ENCODE measurements at places on chromosomes 7 and 10.

GRCh38 chr7:133573554-133574265 is 320.8 kb downstream of the EXOC4 start:
- DNase-seq, result no peak

GRCh38 chr10:103661198-103661950 is 167.9 kb downstream of the NEURL1 start:
- peak; percentile 48 for DNase-seq

- DNase-seq, result no peak
These were observed 13.1 kb upstream of the PDK4 start for GRCh38 chr7:95609277-95609971.

DNA sequence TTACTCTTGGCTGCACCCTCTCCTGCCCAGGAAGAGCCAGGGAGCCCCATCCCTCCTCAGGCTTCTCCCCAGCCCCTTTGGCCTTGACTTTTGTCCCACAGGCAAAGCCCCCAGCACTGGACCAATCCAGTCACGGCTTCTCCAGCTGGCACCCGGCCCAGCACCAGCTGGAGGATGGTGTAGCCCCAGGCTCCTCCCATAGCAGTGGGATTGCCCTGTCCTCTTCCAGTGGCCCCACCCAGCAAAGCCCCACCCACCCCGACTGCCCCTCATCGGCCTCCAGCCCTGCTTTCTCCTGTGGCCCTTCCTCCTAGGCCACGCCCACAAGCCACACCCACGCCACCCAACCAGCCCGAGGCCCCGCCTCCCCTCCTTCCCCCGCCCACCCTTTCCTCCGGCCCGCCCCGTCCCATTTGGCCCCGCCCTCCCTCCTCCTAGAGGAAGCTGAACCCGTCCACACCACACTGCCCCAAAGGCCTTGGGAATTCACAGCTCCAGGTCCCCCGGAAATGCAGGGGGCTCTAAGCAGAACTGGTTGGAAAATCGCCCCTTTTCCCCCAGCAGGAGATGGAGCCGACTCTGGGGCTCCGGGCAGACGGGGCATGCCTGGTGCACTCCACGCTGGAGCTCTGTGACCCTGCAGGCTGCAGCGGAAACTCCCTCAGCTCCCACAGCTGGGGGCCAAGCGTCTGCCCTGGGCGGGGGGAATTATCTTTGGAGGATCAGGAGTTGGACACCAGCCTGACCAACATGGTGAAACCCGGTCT is 25.2 kb downstream of the GET4 start:
- no peak for DNase-seq

DNA sequence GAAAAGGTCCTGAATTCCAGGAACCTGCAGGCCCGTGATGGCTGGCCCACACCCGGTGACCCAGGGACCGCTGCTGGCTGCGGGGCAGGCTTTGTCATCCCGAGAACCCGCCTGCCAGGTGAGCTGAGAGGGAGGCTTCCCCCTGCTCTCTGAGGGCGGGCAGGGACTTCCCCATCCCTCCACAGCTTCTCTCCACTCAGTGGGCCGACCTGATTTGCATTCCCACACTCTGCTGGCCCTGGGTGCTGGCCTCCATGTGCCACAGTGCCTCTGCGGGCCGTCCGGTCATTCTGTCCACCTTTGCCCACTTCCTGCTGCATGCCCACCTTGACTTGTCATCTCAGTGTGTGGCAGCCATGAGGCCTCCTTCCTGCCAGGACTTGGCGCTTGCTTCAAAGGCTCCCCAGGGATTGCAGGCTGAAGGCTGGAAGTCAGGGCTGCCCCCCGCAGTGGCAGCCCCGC is 35.3 kb downstream of the PALD1 start:
- no peak for DNase-seq

DNA sequence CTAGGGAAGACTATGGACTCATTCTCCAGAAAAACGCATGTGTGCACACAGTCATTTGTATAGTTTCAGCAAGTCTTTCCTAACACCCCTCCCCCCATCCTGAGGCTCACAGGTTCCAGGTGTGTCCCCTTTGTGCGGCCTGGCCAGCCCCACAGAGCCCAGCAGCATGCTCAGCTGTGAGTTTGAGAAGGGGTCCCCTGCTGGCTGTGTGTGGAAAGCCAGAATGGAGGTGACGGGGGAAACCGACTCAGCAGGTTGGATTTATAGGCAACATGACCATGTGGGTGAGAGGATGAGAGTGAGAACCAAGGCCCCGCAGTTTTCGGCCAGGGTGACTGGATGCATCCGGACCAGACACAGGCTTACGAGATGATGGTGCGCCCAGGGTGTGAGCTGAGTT is 9.9 kb downstream of the PTPRE start:
- no peak for DNase-seq

DNA sequence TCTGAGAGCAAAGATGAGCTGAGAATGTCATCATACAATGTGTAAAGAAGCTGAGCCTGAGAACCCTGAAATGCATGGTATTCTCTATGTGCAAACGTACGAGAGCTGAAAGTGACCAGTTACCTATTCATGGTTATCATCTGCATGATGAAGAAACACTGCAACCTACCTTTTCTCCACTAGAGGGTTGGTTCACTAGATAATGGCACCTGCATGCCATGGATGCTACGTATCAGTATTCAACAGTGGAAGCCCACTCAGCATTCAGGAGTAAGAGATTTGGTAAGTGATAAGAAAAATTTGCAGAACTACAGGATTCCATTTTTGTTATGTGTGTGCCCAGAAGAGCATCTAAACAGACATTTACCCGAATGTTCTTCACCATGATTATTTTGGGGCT is 145.4 kb downstream of the PTPRN2 start:
- DNase-seq, result no peak

DNA sequence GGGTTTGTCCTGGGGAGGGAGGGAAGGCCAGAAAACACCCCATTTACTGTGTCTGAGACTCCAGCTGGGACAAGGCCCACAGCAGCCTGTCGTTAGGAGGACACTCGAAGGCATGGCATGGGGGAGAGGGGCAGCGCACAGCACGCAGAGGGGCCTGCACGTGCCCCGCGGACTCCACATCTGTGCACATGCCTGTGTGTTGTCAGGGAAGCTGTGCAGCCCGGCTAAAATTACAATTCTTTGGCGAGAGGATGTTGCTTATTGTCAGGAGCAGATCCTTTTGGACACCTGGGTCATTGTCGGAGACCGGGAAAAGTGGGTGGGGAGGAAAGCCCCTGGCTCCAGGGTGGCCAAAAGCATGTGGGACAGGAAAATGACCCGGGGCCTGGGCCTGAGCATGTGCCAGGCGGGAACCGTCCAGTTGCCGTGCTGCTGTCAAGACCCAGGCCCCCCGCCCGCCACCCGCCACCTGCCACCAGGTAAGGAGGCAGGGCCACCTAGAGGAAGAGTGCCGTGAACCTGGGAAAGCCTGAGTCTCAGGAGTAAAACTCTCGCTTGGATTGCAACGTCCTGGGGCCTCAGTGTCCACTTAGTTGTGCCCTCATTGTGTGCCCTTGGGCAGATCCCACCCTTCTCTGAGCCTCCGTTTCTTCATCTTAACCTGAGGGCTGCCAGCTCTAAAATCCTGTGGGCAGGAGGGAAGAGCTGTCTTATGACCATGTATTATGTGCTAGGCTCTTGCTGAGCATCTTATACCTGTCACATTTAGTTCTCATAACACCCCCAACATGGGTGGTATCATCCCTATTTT is 7.2 kb downstream of the VSIR start:
- DNase-seq, result no peak

DNA sequence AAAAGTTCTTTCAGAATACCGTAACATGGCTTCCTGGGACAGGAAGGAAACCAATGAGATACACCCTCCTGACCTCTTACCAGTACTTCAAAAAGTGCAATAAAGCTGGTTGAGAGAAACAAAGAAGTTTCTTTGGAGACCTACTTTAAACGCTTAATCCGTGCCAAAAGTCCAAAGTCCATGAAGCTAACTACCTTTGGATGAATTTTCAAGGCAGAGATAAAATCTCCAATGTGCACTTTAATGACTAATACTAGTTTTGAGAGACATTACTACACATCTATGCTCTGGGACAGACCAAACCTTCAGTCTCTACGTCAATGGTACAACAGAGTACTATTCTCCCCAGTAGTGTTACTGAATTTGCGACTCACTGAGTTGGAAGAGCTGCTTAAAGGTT is 46.1 kb downstream of the UBE2H start:
- no peak for DNase-seq

DNA sequence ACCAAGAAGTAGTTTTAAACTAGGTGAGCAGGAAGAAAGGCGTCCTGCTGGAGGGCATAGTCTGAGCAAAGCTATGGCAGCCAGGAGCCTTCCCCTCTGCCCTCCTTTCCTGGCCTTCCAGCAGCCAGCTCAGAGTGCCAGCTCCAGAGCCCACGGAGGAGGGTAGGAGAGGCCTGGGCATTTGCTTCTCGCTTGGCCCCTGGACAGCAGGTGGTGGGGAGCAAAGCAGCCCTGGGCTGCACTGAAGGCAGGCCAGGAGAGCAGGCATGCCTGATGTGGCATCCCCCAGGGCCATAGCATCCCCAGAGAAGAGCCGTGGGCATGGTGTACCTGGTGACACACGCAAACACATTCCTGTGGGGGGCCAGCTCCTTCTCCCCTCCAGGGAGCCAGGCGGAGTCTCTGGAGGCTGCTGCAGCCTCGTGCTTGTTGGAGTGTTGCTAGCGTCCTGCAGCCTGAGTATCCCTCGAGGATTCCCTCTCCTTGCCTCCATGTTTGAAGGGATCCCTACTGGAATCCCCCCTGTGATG is 43.9 kb downstream of the CDH23 start:
- DNase-seq, result no peak

GRCh38 chr10:61779950-61780659 is 117.4 kb downstream of the CABCOCO1 start:
- DNase-seq, result no peak

- DNase-seq, result no peak
These were observed 45.5 kb downstream of the LAMB1 start for GRCh38 chr7:107957436-107957835.

- DNase-seq, result peak; percentile 41
These were observed at the start of gene ST7 for GRCh38 chr7:116953372-116953905. Gene ST7 (plus strand): TSS chr7:116953501. CDS start chr7:116953541, 40 bp downstream.

DNA sequence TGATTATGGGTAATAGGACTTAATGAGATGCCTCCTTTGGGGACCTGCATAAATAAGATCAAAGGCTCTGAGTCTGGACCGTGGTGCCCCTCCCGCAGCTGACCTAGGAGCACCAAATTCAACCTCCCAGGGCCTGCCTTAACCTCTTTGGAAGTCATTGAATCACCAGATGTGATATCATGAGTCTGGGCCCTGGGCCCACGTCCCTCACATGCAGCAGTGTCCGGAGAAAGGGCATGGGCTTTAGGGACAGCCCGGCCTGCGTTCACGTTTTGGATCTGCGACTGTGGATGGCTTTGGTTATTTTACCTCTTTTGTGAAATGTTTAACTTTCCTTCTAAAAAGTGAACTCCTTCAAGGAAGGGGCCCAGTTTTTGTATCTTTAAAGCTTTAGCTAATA is 220.0 kb upstream of the KLF6 start:
- no peak for DNase-seq

DNA sequence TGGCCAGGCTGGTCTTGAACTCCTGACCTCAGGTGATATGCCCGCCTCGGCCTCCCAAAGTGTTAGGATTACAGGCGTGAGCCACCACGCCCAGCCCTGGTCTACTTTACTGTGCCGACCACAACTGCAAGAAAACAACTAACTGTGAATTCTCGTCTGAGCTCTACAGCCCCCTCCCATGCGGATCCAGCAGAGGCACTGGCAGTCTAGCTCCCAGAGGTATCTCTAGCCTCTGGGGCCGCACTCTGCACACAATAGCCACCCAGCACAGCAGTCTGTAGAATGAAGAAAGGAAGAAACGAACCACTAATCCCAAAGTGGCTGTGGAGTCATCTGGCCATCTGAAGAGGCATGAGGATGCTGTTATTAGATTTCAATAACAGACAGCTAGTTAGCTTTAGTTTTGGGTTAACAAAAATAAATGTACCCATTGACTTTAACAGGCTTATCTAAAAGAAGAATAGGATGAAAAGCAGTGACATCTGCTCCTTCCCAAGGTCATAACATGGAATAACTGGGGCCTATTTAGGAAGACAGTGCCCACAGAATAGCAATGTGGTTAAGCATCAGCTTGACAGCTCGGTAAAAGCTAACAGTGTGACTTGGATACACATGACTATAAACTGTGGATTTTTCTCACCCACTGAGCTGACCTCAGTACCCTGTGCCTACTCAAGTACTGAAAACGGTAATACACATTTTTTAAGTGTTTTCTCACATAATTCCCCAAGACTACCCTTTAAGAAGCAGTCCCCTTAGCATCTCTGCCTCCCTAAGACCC is 131.9 kb downstream of the TNS3 start:
- no peak for DNase-seq

- no peak for DNase-seq
These were observed 118.2 kb downstream of the PRPF18 start for GRCh38 chr10:13704964-13705363.

DNA sequence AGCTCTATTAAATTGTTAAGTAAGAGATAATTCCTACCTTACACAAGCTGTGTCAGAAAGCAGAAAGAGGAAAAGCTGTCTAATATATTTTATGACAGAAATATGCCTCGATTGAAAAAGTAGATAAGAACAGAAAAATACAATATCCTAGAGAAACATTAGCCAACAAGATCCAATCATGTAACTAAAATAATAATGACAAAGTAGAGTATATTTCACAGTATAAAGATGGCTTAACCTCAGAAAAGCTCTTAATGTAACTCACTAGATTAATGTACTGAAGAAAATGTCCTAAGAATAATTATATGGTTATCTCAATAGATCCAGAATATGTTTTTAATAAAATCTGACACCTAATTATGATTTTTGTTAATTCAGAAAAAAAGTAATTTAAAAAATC is 89.8 kb upstream of the HABP2 start:
- no peak for DNase-seq

- DNase-seq, result no peak
These were observed 150.5 kb downstream of the THSD7A start for GRCh38 chr7:11681461-11681860.

- DNase-seq, result no peak
These were observed 25.1 kb downstream of the NEBL start for GRCh38 chr10:20871970-20872369.

- no peak for DNase-seq
These were observed 141.1 kb downstream of the DIP2C start for GRCh38 chr10:548238-548901.

GRCh38 chr7:107492875-107493274 is 23.0 kb downstream of the GPR22 start:
- DNase-seq, result no peak

GRCh38 chr7:100401811-100402210 is 26.7 kb downstream of the ZCWPW1 start:
- DNase-seq, result no peak

DNA sequence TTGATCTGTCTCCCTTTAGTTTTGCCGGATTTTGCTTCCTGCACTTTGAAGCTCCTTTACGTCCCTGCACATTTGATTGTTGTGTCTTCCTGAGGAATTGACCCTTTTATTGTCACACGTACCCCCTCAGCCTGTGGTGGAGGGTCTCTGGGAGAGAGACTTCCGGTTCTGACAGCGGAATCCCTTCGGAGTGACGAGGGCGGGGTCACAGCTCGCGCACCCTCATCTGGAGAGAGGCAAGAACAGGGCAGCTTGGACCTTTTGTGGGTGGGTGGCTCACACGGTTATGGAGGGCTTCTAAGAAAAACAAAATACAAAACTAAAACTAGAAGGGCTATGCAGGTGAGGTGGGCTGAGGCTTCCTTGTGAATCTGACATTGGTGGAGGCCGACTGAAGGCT is 26.0 kb downstream of the AMZ1 start:
- no peak for DNase-seq

- no peak for DNase-seq
These were observed 406.1 kb downstream of the PARD3 start for GRCh38 chr10:34408956-34409355.

All from T-helper 22 cell (primary cell).